OCI-LY7 (cell line): ENCODE measurements at places on chromosomes 2 and 18.
A peak's percentile ranks its signal among the peaks of the same experiment; 100 is the strongest.

DNA sequence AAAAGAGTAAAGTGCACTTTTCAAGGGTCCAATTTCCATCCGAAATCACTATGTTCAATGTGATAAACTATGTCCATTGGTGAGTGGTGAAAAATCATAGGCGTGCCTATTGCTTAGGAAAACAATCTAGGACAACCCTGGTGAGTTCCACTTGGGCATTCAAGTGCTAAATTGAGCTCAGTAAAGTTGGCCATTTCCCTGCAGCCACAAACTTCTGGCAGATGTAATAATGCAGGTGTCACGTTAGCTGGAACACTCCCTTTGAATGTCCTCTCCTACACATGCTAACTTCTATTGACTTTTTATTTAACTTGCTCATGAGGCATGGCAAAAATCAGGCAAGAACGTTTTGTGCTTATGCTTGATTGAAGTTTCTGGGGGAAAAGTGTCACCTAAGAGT is 67.1 kb downstream of the CPS1 start:
- DNase-seq, result no peak

DNA sequence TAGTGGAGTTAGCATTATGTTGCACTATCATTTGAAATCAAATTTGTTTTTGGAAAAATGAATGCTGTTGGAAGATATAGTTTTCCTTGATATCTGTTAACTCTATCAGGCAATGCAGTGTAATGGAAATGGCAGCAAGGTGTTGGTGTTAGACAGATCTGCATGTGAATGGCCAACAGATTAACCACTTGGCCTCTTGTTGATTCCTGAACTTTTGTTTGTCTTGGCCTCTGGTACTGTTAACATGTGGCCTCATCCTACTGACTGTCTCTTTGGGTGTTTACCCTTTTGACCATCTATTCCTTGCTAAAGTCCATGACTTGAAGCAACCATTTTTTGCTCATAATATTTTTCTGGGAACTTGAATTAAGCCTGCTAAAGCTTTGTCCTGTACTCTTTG is 110.2 kb upstream of the CDH2 start:
- no peak for DNase-seq

GRCh38 chr2:121816797-121817196 is 61.3 kb downstream of the TSN start:
- DNase-seq, result peak; percentile 46

DNA sequence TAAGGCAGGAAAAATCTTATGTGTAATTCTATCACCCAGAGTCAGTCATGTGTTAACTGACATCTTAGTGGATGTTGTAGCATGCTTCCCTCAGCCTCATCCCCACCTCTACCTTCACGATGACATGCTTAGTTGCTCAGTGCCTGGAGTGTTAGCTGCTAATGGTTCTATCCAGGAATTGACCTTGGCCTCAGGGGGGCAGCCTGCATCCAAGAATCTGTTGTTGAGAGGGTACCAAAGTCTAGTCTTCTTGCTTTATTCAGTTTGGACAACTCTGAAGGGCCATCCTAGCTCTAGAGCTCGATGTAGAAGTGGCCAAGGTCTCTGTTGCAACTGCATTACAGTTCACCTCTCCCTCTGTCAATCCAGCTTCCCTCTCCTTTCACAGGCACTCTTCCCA is 61.2 kb downstream of the ACYP2 start:
- peak; percentile 18 for DNase-seq

DNA sequence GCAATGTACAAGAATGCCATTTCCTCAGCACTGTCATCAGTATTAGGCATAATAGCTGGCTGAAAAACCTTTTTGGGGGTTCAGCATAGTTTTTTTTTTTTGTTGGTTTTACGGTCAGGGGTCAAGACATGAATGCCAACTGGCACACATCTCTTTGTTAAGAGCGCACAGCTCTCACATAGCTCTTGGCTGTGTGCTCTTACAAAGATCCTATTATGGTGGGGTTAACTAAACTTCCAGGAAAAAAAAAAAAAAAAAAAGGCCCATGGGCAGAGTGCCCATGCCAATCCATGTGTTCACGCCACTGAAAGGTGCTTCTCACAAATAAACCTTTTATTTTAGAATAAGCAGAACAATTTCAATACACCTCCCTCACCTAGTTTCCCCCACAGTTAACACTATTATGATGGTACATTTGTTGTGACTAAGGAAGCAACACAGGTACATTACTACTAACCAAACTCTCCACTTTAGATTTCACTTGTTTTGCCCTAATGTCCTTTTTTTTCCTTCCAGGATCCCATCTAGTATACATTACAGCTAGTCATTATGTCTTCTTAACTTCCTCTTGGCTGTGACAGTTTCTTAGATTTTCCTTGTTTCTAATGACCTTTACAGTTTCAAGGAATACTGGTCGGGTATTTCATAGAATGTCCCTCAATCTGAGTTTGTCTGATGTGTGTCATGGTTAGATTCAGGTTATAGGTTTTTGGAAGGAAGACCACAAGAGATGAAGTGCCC is 56.3 kb downstream of the C2orf74 start:
- DNase-seq, result no peak

DNA sequence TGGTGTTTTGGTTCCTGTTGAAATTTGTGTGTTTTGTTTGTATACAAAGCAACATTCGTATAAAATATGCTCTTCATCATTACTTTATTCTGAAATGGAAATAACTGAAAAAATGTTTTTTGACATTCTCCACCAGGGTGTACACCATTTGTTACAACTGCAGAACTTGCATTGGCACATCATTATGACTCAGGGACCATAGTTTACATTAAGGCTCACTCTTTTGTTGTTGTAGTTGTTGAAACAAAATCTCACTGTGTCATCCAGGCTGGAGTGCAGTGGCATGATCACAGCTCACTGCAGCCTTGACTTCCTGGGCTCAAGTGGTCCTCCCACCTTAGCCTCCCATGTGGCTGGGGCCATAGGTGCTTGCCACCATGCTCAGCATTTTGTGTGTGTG is 676.6 kb downstream of the TDRD15 start:
- no peak for DNase-seq

- DNase-seq, result no peak
These were observed 118.3 kb downstream of the MAP3K20 start for GRCh38 chr2:173193925-173194324.

DNA sequence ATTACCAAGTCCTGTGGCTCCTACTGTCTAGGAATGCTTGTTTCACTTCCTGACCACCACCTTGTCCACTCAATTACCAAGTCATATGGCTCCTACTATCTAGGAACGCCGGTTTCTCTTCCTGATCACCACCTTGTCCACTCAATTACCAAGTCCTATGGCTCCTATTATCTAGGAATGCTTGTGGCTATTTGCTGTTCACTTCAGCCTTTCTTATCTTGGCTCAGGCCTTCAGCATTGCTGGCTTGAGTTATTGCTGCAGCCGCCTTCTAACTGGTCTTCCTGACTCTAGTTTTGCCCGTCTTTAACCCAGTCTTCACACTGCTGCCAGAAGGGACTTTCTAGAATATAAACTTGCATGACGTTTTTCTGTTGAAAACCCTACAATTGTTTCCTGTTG is 82.5 kb upstream of the GAREM1 start:
- DNase-seq, result no peak

GRCh38 chr2:10951558-10952414 is 40.1 kb downstream of the KCNF1 start:
- DNase-seq, result no peak

GRCh38 chr2:200428961-200429665 is 80.8 kb downstream of the KCTD18 start:
- DNase-seq, result no peak

DNA sequence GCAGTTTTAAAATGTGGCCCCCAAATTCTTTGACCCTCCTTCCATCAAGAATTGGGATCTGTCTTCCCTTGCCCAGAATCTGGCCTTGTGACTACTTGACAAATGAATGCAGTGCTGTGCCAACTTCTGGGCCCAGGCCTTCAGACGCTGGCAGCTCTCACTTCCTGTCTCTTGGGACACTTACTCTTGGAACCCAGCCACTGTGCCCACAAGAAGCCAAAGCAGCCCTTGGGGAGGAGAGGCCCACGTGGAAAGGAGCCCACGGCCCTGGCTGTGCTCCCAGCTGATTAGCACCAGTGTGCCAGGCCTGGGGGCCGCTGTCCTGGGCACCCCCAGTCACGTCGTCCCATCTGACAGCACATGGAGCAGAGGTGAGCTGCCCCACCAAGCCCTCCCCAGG is 56.6 kb downstream of the RPL37A start:
- no peak for DNase-seq

GRCh38 chr18:67144329-67144728 is 372.2 kb downstream of the DSEL start:
- DNase-seq, result no peak

DNA sequence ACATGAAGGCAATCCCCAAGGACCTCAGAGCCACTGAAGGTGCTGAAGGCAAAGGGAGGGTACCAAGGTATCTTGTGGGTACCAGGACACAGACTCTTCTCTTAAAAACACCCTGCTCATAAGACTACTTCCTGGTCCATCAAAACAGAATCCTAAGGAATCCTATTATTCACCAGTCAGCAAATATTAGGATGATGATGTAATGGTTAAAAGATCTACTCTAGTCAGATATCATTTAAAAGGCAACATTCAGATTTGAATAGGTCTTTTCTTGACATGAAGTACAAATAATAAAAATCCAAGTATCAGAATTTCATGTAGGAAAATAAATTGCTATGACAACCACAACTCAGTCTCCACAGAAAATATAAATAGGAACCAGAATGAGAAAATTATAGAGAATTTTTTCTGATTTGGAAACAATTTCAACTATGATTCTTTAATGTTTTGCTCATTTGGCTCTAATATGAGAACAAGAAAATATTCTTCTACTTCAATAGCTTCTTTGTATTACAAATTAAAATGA is 77.8 kb upstream of the ZNF397 start:
- no peak for DNase-seq

- peak; percentile 9 for DNase-seq
These were observed 27.6 kb downstream of the ANKAR start for GRCh38 chr2:189702071-189702470.

GRCh38 chr2:160635488-160635887 is 141.9 kb upstream of the RBMS1 start:
- DNase-seq, result no peak

DNA sequence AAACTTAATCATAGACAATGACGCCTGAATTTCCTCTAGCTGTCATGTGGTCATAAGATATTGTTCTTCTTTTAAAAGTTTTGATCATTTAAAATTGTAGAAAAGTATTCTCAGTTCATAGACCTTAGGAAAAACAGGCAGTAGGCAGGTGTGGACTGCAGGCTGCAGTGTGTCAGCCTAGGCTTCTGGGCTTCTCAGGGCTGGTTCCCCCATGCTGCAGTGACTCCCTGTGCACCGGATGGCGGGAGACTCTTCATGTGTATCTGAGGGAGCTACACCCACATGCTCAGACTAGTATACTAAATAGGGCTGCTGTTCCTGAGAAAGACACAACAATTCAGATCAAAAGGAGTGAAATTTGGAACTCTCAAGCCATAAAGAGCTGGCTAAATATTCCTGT is 72.4 kb downstream of the PXDN start:
- DNase-seq, result no peak

GRCh38 chr2:101793277-101793969 is 95.9 kb downstream of the MAP4K4 start:
- DNase-seq, result no peak

GRCh38 chr2:204539019-204539385 is 6.3 kb upstream of the PARD3B start:
- DNase-seq, result no peak

DNA sequence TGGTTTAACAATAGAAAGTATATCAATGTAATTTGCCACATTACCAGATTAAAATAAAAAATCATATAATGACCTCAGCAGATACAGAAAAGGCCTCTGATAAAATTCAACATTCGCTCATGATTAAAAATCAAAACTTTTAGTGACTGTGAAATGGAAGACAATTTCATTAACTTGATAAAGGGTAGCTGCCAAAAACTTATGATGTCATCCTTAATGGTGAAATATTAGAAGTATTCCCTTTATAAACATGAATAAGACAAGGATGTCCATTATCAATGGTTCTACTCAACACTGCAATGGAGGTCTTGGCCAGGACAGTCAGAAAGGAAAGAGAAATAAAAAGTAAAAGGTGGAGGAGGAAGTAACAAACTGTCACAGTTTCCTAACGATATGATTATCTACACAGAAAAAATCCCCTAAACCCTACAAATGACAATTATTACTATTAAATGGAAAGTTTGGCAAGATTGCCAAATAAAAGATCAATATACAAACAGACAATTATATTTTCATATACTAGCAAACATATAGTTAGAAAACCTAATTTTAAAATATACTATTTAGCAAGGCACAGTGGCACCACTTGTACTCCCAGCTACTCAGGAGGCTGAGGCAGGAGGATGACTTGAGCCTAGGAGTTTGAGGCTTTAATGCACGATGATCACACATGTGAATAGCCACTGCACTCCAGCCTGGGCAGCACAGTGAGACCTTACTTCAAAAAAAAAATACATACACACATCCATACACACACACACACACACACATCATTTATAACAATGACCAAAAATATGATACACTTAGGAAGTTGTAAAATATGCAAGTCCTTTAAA is 12.8 kb downstream of the METTL8 start:
- no peak for DNase-seq

- no peak for DNase-seq
These were observed 1087.6 kb upstream of the PIK3C3 start for GRCh38 chr18:40867459-40867858.

DNA sequence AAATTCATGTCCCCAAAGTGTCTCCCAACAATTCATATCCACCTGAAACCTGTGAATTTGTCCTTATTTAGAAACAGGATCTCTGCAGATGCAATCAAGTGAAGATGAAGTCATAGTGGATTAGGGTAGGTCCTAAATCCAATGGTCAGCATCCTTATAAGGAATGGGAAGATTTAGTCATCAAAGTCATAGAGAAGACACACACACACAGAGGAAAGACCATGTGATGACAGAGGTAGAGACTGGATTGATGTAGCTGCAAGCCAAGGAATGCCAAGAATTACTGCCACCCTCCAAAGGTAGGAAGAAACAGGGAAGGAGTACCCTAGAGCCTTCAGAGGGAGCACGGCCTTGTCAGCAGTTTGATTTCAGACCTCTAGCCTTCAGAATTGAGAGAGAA is 17.7 kb downstream of the ADD2 start:
- no peak for DNase-seq

DNA sequence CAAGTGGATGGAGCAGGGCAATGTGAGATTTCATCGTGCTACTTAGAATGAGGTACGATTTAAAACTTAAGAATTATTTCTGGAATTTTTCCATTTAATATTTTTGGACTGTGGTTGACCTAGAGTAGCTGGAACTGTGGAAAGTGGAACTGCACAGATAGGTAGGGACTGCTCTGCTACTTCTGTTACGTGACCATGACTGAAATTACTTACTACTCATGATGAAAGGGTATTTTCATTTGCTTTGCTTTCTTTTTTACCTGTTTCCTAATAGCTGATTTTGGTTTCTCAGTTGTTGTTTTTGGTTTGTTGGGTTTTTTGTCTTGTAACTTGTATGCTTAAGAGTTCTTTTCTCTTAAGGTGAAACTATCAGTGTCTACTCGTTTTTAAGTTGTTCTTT is 11.4 kb downstream of the UBE2E3 start:
- no peak for DNase-seq

GRCh38 chr2:148900350-148900837 is 25.4 kb downstream of the KIF5C start:
- DNase-seq, result no peak
